Activated CD8-positive, alpha-beta memory T cell treated with anti-CD3 and anti-CD28 coated beads for 4 hours (primary cell): ENCODE measurements at places on chromosomes 1 and 21.

- DNase-seq = no peak
Observed at GRCh38 chr1:201214886-201215285, 24.3 kb downstream of the IGFN1 start.

DNA sequence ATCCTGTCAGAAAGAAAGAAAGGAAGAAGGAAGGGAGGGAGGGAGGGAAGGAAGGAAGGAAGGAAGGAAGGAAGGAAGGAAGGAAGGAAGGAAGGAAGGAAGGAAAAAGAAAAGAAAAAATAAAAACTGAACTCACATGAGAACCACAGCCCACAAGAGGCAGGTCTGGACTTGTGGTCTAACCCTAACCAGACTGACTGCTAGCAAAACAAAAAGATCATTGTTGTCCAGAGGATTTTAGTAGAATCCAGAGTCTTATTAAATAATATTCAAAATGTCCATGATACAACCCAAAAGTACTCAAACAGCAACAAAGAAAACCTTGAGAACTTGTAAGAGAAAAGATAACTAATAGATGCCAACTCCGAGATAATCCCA lies 4.7 kb upstream of the ITGB2 start:
- DNase-seq = no peak

DNA sequence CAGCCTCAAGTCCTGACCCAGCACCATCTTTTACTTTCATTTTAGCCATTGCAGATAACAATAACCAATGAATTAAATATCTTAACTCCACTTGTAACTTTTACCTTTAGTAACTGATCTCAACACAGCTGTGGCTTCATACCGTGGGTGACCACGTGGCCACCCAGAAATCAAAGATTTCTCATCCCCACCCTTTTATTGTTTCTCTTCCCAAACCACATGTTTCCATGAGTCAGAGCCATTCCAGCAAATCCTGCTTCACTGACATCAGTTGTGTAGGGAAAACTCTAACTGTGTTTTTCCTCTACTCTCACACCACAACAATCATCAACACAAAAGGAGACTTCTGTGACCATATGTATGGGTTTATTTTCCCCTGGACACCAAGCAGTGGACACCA lies 25.1 kb upstream of the BRDT start:
- no peak for DNase-seq

- no peak for DNase-seq
Observed at GRCh38 chr1:205961991-205962820, 18.9 kb upstream of the SLC26A9 start.

DNA sequence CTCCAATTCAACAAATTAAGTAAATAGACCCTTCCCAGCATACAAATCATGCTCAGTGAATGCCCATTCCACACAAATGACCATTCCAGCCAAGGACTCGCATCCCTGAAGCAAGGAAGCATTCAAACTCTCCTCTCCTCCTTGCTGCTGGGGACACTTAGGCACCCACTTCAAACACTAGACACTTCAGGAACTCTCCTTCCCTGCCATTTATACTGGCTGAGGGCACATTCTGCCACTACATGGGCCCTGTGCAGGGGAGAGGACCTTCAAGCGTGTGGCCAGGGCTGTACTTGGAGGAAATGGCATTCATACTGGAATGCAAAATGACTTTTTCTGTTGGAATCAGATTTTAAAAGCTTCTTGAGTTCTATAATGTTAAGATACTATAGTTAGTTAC lies 22.3 kb downstream of the GJA5 start:
- no peak for DNase-seq

DNA sequence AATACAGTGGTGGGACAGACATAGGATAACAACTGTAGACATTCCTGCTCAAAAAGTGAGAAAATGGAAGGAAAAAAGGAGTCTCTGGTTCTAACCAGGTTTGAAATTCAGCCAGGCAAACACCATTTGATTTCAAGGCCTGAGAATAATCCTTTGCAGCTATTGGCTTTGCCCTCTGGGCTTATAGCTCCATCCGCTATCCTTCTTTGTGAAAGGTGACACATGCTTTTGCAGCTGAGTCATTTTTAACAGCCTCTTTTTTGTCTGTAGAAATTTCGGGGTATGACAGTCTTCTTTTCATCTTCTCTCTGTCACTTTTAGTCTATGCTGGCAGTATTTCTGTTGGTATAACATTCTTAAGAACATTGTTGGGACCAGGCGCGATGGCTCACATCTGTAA lies 16.2 kb downstream of the SDHC start:
- DNase-seq = no peak

- DNase-seq = no peak
Observed at GRCh38 chr21:17671733-17672132, 59.0 kb upstream of the BTG3 start.

- DNase-seq = no peak
Observed at GRCh38 chr21:46515109-46515508, 56.4 kb downstream of the DIP2A start.

- DNase-seq = peak; percentile 25
Observed at GRCh38 chr1:221708076-221708571, 33.8 kb downstream of the DUSP10 start.

- DNase-seq = no peak
Observed at GRCh38 chr1:157137046-157137407, 1.2 kb downstream of the ETV3 start.

DNA sequence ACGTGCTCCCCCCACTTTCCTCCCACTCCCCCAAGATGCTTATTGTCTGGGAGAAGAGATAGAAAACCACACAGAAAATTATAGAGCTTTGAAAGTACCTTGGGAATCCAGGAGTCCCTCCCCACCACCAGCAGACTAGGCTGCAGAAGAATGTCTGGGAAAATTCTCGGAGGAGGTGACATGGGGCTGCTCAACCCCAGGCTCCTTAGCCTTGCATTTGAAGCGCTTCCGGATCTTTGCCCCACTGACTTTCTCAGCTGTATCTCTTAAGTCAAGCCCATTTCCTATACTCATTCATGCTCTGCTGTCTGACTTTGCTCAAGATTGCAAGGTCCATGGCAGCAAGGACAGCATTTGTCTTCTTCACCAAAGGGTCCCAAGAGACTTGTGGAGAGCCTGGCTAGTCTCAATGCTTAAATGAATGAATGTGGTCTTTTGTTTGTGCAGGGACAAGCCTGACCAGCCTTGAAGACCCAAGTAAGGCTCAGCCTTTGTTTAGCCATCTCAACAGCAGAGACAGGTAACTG lies 38.0 kb downstream of the DNTTIP2 start:
- DNase-seq = no peak

DNA sequence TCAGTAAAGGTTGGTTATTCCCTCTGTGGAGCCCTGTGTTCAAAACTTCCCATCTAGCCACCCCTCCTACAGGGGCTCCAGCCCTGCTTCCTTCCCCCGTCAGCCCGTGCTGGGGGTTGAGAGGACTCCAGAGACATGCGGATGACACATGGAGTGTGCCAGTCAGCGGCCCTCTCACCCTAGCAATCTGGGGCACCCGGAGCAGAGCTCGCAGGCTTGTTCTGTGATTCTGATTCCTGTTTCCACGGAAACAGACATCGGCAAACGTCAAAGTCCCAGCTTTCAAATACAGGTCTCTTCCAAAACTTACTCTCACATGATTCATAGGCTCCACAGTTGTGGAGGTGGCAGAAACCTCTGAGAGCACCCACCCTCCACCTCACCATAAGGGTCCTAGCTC lies 9.8 kb upstream of the SSBP3 start:
- no peak for DNase-seq

GRCh38 chr1:961132-961669 lies 817 bp downstream of the KLHL17 start:
- DNase-seq = no peak

GRCh38 chr1:46798810-46799209 lies at the start of gene CYP4B1:
Gene CYP4B1 (plus strand): TSS chr1:46799046. CDS start chr1:46799082, 36 bp downstream.
- DNase-seq = no peak

DNA sequence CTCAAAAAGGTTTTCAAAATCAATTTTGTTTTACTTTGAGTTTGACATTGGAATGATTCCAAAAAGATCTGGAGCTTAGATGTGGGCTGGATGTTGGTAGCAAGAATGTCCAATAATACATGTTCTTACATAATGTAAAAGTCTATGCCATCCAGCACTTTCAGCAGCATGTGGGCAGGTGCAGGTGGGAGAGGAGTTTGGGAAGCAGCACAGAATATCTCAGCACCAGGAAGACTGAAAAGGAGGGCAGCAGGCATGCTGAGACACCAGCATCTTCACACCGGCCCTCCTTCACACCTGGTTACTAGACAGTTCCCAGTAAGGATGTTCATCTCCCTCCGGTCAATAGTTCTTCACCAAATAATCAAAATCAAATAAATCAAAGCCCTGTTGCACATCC lies 166.6 kb downstream of the ZBTB18 start:
- DNase-seq = no peak

DNA sequence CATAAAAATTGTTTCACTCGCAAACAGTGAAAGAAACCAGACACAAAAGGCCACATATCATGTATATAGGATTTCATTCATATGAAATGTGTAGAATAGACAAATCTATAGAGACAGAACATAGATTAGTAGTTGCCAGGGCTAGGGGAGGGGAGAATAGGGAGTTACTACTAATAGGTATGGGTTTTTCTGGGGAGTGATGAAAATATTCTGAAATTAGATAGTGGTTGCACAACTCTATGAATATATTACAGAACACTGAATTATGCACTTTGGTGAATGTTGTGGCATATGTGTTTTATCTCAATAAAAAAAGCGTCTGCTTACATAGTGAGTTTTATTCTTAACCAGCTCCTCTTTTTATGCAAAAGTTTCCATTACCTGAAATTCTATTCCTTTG lies 21.6 kb downstream of the SYT14 start:
- DNase-seq = no peak

DNA sequence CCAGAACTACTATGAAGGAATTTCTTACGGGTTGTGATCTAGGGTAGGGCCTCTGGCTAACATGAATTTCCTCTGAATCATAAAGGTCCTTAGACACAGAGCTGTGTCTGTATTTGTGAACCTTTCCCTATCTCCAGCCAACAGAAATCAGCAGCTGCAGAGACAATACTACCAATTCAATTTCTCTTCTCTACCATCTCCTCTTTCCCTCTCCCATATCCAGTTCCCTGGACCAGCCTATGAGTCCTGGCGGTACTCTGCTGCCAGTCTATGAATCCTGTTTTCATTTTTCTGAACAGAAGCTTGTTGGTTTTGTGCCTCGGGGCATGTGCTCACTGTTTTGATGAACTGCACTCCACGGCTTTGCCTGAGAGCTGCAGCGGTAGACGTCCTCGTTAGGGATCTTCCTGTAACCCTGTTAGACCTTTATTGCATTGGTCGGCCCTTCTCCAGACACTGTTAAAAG lies 458.0 kb upstream of the VAMP3 start:
- no peak for DNase-seq

GRCh38 chr1:29501227-29501976 lies 265.1 kb downstream of the PTPRU start:
- no peak for DNase-seq

DNA sequence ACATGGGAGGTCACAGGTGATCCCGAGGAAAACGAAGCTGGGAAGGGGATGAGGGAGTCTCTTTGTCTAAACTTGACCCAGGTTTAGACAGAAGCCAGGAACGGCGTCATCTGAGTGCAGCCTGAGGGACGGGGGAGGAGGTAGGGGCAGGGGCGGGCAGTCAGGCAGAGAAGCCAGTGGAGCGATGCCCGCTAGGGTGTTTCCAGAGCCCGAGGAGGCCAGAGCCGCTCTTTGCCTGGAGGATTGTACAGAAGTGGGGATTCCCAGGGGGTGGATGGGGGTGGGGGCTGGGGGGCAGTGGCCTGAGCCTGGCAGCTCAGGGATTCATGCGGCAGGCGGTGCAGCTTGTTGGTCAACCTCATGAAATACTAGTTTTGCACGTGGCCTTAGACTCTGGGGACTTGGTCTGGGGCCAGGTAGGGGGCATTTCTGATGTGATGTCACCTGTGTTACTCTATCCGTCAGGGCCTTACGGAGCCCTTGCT lies 58.4 kb downstream of the VPS26C start:
- DNase-seq = no peak

DNA sequence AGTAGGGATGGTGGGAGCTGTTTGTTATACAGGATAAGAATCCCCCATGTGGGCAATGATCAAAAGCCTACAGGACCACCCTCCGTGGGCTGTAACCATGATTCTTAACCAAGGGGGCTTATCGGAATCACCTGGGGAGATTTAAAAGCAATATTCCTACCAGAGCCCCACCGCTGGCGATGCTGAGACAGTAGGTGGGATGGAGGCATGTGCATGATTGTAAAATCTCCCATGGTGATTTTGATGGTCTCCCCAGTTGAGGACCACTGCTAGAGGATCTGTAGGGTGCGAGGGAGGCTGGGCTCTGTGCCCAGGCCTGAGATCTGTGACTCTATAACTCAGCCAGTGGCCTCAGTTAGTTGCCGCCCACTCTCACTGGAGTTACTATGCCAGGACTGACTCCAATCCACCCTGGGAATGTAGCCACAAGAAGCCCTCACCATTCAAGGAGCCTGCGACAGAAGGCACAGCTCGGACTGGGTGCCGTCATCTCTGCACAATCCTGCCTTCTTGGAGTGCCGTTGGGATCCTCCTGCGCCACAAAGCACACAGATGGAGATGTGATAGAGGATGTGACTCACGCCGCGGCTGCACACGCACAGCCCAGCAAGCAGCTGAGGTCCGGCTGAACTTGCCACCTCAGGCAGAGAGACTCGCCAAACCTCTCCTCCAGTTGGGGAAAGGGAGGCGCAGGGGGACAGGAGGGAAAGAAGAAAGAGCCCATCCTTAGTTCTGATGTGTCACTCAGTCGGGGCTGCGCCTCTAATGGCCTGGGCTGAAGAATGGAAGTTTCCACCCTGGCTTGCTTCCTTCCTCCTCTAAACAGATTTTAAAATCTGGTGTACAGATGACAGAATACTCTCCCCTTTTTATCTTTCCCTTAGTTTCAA lies 26.5 kb downstream of the AKNAD1 start:
- DNase-seq = no peak

DNA sequence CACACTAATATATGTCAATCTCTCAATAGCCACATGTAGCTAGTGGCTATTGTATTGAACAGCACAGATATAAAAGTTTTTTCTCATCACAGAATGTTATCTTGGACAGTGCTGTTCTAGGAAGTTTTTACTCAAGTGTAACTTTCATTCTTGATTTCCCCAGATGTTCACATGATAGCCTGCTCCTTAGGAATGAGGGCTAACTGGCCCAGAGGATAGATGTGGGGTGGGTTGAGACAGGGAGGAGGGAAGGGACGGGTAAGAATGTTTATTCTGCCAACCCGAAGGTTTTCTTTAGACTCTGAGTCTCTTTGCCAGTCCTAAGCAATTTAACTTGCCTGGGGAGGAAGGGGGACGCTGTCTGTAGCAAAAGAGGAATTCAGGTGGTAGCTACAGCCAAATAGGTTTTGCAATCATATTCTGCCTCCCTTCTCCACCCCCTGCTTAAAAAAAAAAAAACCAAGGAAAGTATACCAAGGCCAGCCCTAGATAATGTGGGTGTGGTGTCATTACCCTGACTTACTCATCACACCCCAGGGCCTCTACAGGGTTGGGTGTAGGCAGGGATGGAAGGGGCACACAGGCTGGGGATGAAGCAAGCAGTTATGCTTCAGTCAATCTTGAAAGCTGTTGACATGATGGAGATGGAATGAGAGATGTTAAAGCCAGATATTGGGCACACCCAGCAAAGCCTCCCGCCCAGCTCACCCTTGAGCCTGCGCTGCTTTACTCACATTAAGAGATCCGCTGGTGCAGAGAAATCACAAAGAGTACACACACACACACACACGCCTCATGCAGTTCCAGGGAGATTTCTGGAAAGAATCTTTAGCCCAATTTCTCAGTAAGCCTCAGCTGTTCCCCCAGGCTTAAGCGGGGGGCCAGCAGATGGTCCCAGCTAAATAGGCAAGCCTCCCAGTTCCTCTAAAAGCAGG lies 59.9 kb downstream of the PLXNA2 start:
- DNase-seq = no peak

- no peak for DNase-seq
Observed at GRCh38 chr1:118842452-118843201, 145.5 kb downstream of the TBX15 start.
